ENCODE measurements at places on chromosomes 1 and 21.

DNA sequence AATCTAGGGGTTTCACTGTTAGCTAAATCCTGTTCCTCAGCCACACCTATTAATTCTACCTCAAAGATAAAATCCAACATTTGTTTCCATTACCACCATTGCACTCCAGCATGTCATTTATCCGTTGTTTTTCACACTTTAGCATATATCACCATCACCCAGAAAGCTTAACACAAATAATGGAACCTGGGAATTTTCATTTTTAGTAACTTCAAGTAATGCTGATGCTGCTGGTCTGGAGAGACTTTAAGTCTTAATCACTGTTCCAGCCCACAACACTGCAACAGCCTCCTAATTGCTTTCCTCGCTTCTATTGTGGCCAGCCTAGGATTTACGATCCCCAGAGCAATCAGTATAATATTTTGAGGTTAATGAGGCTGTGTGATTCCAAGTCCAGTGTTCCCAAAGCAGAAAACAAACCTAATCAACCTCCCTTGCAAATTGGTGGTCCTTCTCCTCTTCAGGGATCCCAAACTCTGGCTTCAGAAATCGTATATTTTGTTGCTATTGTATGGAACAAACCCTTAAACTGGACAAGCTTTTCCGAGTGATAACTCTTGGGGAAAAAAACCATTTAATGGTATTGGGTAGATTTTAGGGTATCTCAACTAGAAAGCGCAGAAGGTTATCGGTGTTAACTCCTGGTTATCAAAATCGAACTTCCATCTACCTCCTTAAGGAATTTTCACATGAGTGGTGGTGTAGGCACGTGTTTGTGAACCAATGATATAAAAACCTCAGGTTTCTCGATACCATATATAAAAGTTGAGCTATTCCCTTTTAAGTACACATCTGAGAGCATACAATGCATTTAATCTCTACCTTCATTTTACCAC lies 50.0 kb upstream of the BOLA1 start:
- no peak for DNase-seq

- no peak for DNase-seq
Measured at GRCh38 chr21:23016617-23017016, 2018.4 kb downstream of the NCAM2 start.

DNA sequence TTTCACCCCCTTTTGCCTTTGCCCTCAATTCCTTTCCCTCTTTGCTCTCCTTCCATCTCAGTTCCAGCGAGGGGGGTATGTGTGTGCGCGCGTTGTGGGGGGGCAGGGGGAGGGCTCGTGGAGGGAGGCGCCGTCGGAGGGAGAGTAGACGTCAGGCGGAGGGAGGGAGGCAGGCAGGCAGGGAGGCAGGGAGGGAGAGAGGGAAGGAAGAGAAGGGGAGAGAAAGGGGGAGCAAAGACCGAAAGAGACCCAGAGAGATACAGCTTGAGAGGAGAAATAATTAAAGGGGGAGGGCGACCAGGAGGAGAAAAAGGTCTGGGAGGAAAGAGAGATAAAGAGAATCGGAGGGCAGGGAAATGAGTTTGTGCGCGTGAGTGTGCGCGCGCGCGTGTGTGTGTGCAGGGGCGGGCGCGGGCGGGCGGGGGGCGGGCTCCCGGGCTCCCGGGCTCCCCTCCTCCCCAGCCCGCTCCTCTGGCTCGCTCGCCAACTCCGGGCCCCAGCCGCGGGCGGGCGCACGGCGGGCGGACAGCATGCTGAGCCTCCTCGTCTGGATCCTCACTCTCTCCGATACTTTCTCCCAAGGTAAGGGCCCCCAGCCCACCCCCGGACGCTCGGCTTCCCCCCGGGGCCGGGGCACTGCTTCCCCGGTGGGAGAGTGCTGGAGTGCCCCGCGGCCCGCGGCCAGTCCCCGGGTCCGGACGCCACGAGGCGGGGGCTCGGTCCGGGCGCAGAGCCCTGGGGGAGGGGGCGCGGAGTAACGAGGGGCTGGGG lies at the start of gene KIRREL1:
Gene KIRREL1, plus strand, starts transcription at position 499 of the 771 bp plus-strand sequence. Its CDS starts 32 bp downstream, at position 531.
- peak; percentile 39 for DNase-seq

GRCh38 chr1:64135462-64136223 lies 67.8 kb upstream of the UBE2U start:
- no peak for DNase-seq

DNA sequence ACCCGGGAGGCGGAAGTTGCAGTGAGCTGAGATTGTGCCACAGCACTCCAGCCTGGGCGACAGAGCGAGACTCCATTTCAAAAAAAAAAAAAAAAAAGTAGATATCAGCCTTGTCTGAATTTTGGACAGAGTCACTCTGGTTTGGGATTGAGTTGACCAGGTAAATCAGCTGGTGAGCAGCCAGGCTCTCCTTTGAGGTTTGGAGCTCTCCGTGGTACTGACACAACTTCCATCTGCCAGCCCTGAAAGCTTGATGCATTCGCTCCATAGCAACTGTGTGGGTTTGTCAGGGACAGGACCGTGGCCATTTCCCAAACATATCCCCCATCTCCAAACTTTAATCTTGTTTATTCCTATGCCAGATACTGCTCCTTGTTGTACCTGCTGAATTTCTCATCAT lies 155.2 kb downstream of the DMRTA2 start:
- no peak for DNase-seq

DNA sequence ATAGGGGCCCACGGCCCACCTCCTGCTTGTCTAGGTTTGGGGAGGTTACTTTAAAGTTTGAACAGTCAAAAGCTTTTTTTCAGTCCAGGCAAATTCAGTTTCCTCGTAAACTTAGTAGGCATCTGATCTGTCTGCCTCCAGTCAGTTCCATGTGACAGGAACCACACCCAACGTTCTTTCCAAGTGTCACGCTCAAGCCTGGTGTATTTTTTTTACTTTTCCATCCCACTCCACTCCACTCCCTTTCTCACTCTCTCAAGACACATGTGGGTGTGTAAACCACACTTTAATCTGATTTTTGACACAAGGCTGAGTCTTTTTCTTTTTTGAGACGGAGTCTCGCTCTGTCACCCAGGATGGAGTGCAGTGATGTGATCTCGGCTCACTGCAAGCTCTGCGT lies 60.3 kb upstream of the GPR153 start:
- no peak for DNase-seq

- DNase-seq, result no peak
Measured at GRCh38 chr1:61818992-61819391, 76.7 kb downstream of the PATJ start.

- DNase-seq, result no peak
Measured at GRCh38 chr1:206794294-206794908, 22.1 kb upstream of the IL10 start.
